Vagina (tissue), 2 donors: ENCODE measurements at places on chromosomes 6 and 20.

DNA sequence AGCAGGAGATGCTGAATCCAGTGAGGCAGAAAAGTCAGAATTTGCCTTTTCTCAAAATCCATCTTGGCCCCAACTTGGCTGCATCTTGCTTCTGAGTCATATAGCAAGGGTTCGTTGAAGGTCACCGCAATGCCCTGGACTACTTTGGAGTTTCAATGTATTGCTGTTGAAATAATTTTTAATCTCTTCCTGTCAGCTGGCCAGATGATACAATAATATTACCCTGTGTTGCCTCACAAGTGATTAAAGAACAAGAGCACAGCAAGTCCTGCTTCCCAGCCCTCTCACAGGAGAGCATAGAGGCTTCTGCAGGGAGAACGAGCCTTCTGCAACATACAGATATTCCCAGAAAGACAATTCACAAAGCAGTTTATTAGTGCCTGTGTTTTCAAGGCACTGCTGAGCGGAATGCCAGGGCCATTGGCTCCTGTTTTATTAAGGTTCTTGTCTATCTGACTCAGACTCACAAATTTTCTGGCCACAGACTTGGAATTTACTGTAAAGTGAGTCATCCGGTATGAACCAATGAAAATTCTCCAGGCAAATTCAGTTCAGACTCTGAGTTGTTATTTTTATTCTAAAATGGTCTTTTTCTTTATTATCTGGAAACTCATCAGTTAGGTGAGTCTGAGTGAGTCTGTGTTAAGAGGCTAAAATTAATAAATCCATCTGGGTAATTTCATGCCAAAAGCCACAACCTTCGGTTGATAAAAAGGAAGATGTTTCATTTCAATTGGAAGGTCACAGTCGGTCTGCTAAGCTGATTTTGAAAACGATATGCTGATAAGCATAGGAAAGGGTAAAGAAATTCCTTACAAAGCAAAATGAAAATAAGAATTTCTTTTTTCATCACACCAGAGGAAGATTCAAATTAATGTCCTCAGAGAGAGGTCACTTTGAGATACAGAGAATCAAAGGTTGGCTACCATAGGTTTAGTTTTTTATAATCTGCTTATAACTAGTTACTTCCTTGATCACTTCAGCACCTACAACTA, 289.4 kb upstream of the STXBP5 start:
- DNase-seq, result no peak

DNA sequence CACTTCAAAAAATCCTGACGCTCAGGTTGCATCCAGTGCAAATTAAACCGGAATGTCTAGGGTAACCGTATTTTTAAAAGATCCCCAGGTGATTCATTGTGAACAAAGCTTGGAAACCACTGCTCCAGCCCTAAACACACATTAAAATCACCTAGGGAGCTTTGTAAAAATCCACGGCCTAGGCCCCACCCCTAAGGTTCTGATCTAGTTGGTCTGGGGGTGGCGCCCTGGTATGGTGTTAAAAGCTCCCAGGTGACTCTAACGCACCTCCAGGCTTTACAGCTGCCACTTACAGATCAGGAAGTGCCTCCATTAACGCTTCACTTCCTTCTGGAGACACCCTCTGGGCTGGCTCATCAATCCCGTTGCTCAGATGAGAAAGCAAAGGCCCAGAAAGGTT, 92.2 kb downstream of the GRM4 start:
- DNase-seq, result no peak

DNA sequence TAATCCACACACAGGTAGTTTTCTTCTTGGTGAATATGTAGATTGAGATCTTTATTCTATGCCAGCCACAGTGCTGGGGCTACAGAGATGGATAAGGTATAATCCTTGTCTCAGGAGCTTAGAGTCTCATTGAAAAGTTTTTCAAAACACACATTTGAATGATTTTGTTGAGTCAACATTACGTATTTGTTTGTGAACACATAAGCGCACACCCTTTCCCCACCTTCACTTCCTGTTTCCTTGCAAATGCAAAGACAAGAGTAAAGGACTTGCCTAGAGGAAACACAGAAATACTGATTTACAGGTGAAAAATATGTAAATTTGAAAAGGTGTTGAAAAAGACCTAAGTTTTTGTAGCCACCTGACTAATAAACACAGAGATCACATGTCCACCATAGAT, 27.8 kb downstream of the VAPB start:
- DNase-seq, result no peak

- DNase-seq, result no peak
These were observed 77.3 kb downstream of the TRMT11 start for GRCh38 chr6:126063512-126064146.

DNA sequence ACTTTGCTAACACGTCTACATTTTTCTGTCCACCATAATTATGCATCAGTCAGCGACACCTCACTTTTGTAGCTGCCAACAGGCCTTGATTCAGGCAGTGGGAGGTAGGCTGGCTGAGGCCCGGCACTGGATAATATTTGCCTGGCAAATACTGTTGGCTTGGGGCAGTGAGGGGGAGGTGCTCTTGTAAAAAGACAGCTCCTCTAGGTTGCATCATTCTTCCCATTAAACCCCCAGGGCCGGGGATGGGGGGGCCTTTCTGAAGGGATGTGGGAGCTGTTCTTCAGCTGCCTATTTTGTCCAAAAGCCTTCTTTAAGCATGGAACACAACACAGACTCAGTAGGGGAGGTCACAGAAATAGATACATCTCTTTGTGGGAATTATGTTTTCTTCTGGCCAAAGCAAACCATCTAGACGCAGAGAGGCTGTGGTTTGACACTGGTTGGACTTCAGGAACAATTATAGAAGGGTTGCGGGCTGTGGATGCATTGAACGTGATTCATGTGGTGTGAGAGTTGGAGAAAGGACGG, 338.3 kb upstream of the NT5E start:
- DNase-seq, result no peak

DNA sequence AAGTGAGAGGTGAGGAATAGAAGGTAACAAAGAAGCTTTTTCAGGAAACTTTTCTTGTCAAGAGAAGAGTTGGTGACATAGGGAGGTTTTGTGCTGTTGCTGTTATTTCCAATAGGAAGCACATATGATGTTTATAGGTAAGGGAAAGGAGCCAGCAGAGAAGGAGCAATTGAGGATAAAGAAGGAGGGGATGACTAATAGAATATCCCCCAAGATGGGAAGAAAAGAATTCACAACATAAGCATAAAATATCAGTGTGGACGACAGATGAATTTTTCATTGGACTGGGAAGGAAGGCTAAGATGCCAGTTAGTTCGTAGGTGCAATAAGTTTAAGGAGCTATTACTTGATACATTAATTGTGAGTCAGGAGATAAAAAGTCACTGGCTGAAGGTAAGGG, 8.5 kb upstream of the BEND6 start:
- DNase-seq, result no peak

- no peak for DNase-seq
These were observed 26.3 kb downstream of the ELOVL5 start for GRCh38 chr6:53322188-53323029.

DNA sequence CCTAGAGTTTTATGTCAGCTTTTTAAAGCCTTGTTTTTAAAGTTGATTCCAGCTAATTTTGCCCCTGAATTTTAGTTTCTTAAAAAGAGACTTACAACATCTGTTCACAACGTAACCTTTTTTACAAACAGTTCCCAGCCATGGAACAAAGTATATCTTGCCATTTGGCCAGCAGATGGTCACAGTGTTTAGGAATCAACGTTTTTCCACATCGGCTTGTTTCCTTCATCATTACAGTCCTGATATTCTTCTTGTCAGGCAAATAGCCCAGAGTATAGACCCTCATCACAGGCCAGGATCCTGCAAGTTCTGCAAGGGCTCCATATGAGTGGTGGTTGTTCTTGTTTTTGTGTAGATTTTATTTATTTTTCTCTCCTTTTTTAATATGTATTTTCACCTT, 341.7 kb upstream of the HTR1E start:
- DNase-seq, result no peak

DNA sequence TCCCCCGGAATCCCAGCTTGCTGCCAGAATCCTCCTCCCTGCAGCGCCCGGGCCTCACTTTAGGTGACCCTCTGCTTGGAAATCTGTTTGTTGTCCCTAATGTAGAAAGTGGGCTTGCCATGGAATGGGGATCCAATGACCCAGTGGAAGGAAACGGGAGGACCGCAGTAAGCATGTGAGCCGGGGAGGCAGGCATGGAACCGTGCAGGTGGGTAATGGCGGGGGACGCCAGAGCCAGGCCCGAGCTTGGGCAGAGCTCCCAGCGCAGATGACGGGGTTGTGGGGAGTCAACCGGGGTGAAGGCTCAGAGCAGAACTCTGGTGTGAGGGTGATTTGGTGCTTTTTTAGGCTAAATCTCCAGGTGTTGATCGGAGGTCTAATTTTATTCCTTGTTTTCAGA, 188.3 kb downstream of the QKI start:
- DNase-seq, result no peak

DNA sequence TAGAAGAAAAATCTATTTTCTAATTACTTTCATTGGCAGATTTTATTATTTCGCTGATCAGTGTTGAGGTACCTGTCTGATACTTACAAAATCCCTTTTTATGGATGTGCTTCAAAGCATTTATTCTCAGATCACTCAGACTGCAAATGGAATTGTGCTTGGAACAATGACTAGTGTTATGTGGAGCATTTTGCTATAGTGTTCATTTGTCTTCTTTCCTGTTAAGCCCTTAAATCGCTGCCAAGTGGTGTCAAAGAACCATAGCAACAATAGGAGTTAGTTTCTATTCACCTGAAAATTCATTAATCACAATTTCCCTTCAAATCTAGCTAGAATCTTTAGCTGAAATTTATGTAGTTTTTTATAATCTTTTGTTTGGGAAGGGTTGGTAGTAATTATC, 29.8 kb downstream of the SMPDL3A start:
- no peak for DNase-seq

GRCh38 chr6:30152910-30153610, 8.0 kb downstream of the TRIM10 start:
- no peak for DNase-seq

GRCh38 chr6:150272976-150273315, 95.9 kb upstream of the IYD start:
- DNase-seq, result no peak

GRCh38 chr6:17986656-17987446, 584 bp downstream of the KIF13A start:
- peak; percentile 89 for DNase-seq

DNA sequence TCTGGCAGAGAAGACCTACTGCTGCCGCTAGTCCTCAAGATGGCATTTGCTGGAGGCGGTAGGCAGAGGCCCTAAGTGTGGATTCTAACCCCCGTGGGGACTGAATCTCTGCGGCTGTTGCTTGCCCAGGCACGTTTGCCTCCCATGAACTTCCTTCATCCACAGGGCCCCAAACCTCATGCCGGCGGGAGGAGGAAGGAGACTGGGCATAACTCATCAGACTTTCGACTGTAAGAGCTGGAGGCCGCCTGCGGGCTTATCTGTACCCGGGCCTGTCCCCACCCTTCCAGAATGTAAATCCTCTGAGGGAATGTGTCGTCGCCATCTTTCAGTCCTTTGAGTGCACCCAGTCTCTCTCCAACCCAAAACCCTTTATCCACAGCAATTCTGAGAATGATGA, 990 bp downstream of the ZFP57 start:
- DNase-seq, result no peak

DNA sequence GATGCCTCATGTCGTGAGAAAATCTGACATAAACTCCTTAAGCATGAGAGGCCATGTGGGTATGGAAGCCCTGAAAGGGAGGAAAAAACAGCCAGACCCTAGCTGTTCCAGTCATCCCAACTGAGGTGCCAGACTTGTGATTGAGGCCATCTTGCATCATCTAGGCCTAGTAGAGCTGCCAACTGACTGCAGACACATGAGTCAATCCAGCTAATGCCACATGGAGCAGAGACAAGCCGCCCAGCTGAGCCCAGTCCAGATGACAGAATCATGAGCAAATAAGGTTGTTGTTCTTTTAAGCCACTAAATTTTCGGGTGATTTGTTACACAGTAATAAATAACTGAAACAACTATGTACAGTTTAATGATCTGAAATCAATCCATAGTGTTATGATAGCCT, 680.9 kb downstream of the MAFB start:
- DNase-seq, result no peak

- no peak for DNase-seq
These were observed 122.6 kb upstream of the MCHR2 start for GRCh38 chr6:100116411-100117194.

DNA sequence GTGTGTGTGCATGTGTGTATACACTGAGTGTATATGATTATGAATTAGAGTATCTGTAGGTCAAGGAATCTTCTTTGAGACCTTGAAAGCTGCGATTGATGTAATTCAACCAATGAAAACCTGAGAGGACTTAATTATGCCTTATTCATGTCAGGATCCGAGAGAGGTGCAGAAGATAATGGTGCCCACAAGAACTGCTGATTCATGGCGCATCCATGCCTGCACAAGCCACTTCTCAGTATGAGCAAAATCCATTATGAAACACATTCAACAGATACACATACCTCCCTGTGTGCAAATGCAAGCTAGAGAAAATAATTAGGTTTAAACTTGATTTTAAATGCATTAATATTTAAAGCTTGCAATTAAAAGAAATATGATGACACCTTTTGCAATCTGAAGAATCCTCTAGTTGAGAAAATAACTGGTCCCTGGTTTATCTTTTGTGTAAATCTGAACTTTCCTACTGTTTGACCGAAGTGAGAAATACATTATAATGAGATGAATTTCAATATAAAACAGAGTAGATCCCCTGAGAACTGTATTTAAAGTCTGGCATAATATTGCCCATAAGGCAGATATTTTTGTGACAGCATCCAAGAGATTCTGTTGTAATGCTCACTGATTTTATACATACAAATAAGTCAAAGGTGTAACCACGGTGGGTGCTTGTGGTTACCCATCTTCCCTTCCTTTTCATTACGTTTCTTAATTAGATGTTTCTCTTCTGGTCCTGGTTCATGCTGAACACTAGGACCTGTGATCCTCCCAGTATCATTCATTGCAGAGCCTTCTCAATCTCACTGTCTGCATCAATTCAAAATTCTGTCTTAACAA, 45.6 kb downstream of the LY86 start:
- DNase-seq, result no peak

GRCh38 chr20:24477831-24478547, 8.6 kb downstream of the SYNDIG1 start:
- no peak for DNase-seq

- no peak for DNase-seq
These were observed 217.8 kb downstream of the MAFB start for GRCh38 chr20:40471261-40471629.

DNA sequence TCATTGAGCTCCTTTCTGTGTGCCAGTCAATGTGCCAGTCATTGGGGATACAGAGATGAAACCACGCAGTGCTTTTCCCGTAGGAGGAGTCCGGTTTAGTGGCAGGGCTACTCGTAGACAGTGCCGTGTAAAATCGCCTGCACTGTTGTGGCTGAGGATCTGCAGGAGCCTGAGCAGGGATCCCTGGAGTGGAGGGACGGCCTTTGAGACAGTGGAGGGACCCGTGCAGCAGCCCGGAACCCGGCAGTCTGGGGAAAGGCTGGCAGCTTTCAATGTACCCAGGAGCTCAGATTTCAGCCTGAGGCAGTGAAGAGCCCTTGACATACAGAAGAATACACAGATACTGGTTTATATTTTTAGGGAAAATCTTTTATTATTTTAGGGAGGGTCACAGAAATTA, 203.3 kb downstream of the ARID1B start:
- no peak for DNase-seq
